H1 (cell line): ENCODE measurements at places on chromosomes 12 and 14. TPM values are rescaled to one million over a fixed set of nuclear protein-coding genes. Genes with fewer than 3 reads are reported as not detected.

Gene ADAM21
- not detected in 2 replicates for total RNA-seq

Gene PLBD1
- total RNA-seq = 9.9 and 12.3 TPM in 2 replicates

Gene LRRIQ1
- total RNA-seq = 0.76 and 1.2 TPM in 2 replicates

Gene SERPINA1
- total RNA-seq = not detected in 2 replicates

Gene SERPINA10
- not detected in 2 replicates for total RNA-seq

Gene UNC79
- total RNA-seq = 2.3 and 2.5 TPM in 2 replicates

Gene RAD9B
- not detected in 2 replicates for total RNA-seq

Gene STX2
- 22.0 and 26.3 TPM in 2 replicates for total RNA-seq

Gene KRT74
- not detected in 2 replicates for total RNA-seq

Gene KRT78
- not detected in 2 replicates for total RNA-seq

Gene FITM1
- total RNA-seq = 0.33 and 0.76 TPM in 2 replicates
